Hepatocyte (in vitro differentiated cells): ENCODE measurements at places on chromosomes 3 and 15.

GRCh38 chr3:123773681-123774431 lies 110.3 kb downstream of the MYLK start:
- DNase-seq, result peak; percentile 33

DNA sequence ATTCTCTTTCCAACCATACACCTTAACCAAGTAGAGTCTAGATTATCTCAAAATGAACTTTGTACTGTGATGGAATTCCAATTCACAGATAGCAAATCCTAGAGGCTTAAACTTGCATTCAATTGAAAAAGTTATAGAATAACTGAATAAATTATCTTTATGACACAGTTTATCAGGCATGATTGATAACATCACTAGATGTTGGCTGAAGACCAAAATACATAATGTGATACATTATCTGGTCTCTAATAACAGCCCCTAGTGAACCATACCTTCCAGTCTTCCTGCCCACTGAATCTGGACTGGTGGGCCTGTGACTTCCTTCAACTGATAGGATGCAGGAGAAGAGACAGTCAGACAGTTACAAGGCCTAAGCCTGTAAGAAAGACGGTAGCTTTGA lies 165.2 kb upstream of the CMC1 start:
- DNase-seq, result no peak

- no peak for DNase-seq
These were observed 577.5 kb downstream of the DIPK2A start for GRCh38 chr3:144549166-144549565.

DNA sequence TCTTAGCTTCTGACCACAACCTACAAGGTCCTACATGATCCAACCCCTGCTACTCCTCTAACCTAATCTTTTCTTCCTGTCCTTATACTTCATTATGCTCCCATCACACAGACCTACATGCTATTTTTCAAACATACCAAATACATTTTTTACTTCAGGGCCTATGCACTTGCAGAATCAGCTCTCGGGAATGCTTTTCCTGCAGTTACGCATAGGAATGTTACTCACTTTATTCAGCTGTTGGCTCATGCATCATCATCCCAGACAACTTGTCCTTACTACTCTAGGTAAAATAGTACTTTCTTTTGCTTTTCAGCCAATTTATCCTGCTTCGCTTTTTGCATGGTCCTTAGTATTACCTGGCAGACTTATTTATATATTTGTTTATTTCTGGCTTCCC lies 105.6 kb downstream of the OXSM start:
- DNase-seq, result no peak

GRCh38 chr3:78647726-78648125 lies 1120.1 kb downstream of the ROBO1 start:
- no peak for DNase-seq
